Aortic smooth muscle cell (primary cell): ENCODE measurements at places on chromosomes 1 and 21. TPM values are rescaled to one million over a fixed set of nuclear protein-coding genes. Genes with fewer than 3 reads are reported as not detected.

The CTSS gene
- total RNA-seq: 25.8 and 41.1 TPM in 2 replicates

The OXCT2 gene
- 0.99 and 5.4 TPM in 2 replicates for total RNA-seq

The S100A2 gene
- total RNA-seq: 2.4 and 4.0 TPM in 2 replicates

The PPIAL4G gene
- 0.06 TPM in 1 of 2 replicates, not detected in the other for total RNA-seq
